Epithelial cell of esophagus (primary cell): ENCODE measurements at places on chromosomes 4 and X.

DNA sequence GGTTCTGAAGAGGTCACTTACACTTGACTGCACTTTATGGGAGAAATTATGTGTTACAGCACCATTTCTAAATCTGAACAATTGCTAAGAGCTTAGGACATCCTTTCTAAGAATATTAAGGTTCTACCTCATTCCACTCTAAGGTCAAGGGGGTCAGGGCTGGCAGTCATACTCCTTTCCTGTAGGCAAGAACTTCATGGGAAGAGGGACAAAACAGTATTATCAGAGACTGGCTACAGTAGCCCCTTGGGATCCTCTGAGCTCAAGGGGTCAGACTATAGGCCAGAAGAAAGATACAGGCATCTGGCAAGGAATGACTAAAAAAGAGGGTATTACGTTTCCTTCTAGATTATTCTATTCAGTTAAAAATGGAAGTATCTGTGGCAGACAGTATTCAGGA, 115.1 kb downstream of the RASL11B start:
- no peak for DNase-seq

- DNase-seq: no peak
Observed at GRCh38 chr4:1366371-1367229, 19.6 kb downstream of the UVSSA start.

DNA sequence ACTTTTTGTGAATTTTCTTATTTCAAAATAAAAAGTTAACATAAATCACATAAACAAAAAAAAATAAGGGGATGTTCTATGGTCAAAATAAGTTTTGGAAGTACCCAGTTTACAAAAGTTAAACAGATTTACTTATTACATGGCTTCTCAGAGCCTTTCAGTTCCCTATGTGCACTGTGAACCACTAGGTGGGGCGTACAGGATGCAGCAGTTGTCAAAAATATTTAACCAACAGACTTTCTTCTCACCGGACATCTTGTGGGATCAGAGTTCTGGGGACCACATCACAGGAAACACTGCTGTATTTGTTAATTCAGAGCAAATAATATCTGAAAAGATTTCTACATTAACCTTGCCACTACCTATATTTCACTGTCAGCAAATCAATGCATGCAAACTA, 74.1 kb downstream of the SMARCA1 start:
- no peak for DNase-seq

- DNase-seq: peak; percentile 5
Observed at GRCh38 chrX:50168241-50168687, 32.5 kb downstream of the AKAP4 start.

DNA sequence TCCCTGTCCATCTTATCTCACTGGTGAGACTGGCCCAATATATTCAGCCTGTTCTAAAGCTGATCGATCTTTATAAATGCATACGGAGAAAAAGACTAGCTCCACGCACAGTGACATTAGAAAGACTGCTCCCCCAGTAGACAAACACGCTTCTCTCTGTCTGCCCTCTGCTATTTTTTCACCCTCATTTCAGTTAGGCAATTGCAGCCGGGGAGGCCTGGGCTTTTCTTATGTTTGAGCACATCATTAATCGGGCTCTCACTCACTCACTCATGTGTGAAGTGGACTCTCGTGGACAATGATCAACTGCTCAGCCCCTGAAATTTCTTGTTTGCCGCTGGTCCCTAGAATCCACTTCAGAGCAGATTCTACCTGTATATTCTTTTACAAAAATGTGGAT, 824.7 kb upstream of the TENM3 start:
- DNase-seq: no peak

DNA sequence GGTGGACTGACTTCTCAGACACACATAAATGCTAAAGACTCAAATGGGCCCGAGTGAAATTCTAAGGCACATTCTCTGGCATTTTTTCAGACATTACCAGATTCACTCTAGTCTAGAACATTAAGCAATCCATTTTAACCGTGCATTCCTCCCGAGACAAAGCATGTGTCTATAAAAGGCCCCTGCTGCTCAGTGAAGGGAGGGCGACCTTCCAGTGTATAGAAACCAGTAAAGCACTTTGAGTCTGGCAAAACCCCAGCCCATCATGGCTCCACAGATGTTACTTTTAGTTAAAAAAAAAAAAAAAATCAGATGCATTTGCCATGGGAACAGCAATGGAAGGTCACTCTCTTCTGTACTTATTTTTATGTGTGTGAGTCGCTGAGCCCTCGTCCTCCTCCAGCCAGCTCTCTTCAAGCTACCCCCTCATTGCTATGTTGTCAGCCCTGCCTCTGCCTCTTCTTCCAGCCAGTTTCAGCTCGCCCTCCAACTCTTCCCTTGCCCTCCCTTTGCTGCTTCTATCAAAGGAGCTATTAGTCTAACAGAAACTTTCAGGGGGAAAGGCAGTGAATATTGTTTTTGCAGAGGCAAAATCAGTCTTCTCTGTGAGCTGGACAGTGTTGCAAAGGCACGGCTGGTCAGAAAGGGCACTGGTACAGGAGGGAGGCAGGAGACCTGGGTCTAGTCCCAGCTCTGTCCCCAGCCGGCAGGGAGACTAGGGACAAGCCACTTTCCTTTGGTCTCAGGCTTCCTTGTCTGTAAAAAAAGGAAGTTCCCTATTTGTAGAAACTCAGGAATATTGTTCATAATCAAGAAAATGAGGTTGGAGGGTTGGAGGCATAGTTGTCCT, 644.2 kb downstream of the ZNF674 start:
- no peak for DNase-seq

GRCh38 chrX:119735467-119735866, 22.9 kb upstream of the SOWAHD start:
- DNase-seq: no peak

GRCh38 chrX:132673331-132673730, 184.5 kb upstream of the MBNL3 start:
- DNase-seq: no peak

- DNase-seq: no peak
Observed at GRCh38 chr4:182874304-182874751, 42.9 kb downstream of the DCTD start.

DNA sequence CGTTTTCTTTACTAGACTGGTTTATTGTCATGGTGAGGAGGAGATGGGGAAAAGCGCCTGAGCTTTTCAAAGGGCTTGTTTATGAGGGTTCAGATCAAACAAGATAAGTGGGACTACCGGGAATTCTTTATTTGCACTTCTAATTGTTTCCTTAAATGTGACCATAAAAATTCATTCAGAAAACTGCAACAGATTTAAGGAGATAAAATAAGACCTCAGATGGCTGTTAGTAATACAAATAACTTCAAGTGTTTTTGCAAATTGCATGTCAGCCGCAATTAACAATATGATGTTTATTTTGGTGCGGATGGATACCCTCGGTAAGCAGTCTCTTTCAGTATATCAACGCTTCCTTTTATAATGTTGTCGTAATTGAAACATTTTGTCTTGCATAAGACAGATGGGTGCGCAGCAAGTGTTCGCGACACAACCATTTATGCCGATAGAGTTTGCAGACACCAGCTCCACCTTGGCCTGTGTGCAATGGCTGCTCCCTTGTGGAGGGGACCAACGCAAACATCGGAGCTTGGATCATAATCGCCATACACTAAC, 151.0 kb downstream of the C4orf33 start:
- DNase-seq: no peak

- DNase-seq: no peak
Observed at GRCh38 chrX:150770623-150771022, 77.4 kb downstream of the MTMR1 start.

DNA sequence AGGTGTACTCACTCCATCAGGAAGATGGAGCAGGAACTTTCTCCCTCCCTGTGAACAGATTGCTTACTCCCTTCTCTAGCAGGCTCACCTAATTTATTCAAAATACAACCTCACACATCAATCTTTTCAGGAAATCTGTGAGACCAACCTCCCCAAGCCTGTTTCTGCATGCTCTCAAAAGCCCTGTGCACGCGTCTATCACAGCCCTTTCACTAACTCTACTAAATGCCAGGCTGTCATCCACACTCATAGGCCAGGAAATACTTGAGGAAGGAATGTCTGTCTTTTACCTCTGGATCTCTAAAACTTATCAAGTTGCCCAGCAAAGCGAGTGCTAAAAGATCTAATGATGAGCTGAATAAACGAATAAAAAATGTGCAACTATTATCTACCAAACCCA, 11.2 kb downstream of the CAMK2D start:
- DNase-seq: no peak

DNA sequence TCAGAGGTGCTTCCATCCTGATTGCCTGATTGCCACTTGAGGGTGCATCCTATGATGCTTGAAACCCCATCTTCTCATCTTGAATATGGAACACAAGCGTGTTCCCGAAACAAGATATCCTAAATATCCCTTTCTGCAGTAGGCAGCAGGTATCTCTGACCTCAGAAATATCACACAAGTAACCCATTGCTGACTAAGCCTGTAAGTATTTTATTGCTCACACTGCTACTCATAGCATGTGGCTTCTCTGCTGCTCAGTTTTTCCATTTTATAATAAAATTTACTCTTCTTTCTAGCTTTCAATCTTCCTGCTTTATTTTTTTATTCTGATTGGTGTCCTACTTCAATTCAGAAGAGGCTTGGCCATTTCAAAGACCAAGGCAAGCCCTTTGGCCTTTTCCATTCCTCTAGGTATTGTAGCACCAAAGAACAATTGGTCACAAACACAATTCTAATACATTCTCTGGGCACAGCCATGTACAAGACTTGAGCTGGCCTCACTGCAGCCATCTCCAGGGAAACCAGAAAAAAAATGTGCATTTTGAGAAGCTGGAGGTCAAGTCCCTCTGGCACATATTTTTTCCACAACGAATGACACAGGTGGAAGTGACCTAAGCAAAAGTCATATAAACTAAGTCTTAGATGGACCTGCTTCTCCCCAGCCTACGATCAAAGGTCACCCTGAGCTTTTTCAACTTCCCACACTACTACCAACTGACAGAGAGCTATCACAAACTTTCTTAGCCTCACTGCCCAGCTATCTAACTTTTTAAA, 107.0 kb downstream of the OR13H1 start:
- peak; percentile 9 for DNase-seq

DNA sequence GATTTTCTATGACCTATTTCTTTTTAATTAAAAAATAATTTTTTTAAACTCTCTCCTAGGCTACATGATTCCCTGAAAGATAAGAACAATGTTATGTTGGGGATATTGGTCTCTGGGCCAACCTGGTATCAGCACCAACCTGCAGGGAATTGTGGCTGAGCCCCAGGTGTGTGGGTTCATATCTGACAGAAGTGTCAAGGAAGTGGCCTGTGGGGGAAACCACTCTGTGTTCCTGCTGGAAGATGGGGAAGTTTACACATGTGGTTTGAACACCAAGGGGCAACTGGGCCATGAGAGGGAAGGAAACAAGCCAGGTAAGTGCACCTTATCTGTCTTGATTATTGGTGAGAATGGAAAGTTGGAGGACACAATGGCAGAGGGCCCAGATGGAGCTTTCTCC, 13.5 kb downstream of the HERC3 start:
- no peak for DNase-seq

DNA sequence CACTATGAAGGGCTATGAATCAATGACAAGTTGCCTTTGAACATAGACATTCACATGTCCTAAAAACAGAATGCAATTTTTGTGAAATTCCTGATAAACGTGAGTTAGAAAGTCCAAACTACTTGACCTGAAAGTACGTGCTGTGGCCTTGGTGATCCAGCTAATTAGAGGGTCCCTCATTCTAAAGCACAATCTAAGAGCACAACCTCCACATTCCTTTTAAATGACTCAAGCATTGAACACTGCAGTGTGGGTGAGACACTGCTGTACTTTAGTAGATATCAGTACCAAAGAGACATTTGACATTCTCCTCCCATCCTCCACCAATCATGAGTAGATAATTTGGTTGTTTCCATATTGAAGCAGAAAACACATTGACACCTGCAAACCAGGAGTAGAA, 73.5 kb downstream of the FAM47B start:
- DNase-seq: no peak

GRCh38 chrX:45879512-45879911, 665.7 kb downstream of the ZNF674 start:
- DNase-seq: no peak

DNA sequence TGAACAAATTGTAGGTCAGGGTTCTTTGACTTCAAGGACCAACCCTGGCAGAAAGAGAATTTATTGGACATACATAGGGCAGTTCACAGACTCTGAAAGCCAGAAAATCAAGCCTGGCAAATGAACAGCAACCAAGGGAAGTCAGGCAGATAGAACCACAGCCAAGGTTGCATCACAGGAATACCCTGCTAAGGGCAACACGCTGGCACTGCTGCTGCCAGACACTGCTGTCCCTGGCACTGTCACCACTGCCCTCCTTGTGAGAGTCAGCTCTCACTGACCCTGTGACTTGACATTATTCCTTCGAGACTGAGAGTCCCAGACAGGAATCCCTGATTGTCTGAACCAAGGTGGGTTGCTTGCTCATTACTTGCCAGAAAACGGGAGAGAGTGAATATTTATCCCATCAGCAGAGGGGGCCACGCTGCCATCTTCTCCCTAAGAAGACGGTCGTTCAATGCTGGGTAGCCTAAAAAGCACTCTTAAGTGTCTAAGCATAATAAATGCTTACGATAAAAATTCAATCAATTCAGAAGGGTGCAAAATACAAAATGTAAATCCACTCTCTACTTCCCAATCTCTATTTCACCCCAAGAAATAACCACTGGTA, 23.2 kb upstream of the PTTG2 start:
- DNase-seq: no peak

GRCh38 chr4:25814301-25815136, 48.3 kb downstream of the SEL1L3 start:
- peak; percentile 89 for DNase-seq

DNA sequence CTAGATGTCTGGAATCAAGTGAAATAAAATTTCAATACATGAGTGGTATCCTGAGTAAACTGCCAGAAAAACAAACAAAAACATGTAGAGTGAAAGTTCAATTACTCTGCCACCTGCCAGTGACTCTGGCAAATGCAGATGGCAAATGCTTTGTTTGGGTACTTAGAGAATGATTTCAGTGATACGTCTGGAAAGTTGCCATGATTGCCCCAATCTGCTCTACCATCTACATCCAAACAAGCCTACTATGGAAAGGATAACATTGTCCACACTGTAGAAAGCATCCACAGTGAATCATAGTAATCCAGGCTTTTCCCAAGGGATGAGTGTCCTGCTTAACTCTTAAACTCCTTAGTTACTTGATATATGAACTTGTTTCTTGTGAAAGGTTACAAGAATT, 3.4 kb downstream of the SPATA4 start:
- DNase-seq: no peak

GRCh38 chr4:113435893-113436292, 325.6 kb downstream of the CAMK2D start:
- peak; percentile 91 for DNase-seq

- DNase-seq: no peak
Observed at GRCh38 chr4:41785665-41786064, 37.1 kb upstream of the PHOX2B start.

GRCh38 chr4:87044511-87045233, 109.9 kb downstream of the AFF1 start:
- no peak for DNase-seq

DNA sequence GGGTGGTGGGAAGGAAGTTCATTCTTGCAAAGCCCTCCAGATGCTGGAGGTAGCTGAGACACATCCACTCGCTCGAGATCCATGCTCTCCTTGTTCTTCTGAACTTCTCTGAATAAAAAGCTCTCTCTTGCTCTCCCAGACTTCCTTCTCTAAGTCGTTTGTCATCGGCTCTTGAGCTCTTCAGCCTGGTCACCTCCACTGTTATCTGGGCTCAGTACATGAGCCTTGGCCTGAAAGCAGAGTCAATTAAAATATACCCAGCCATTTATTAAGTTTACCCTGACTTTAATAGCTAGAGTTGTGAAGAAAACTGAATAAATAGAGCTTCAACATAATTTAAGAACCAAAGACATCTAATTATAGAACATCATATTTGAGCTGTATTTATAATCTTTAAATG, 99.0 kb downstream of the CPE start:
- DNase-seq: no peak
